ENCODE measurements at places on chromosomes 1 and 21. TPM values are rescaled to one million over a fixed set of nuclear protein-coding genes. Genes with fewer than 3 reads are reported as not detected.

- DNase-seq, result no peak
Observed at GRCh38 chr1:170592591-170593111, 60.7 kb downstream of the GORAB start.

EDN2 gene
- total RNA-seq, result not detected

DNA sequence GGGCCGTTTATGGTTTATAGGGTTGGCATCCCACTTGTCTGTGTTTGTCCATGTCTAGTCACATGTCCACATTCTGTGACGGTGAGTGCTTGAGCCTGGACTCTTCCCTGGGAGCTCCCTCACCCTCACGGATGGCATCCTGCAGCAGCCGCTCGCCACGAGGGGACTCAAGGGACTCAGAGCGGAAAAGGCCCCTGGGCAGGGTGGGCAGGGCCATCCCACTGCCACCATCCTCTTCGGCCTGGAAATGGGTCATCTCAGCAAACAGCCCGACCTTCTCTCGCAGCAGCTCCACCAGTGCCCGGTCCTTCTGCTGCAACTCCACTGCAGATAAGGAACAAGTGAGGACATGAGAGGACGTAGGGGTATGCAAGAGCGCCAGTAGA is 11.1 kb downstream of the RXFP4 start:
- no peak for DNase-seq

DNA sequence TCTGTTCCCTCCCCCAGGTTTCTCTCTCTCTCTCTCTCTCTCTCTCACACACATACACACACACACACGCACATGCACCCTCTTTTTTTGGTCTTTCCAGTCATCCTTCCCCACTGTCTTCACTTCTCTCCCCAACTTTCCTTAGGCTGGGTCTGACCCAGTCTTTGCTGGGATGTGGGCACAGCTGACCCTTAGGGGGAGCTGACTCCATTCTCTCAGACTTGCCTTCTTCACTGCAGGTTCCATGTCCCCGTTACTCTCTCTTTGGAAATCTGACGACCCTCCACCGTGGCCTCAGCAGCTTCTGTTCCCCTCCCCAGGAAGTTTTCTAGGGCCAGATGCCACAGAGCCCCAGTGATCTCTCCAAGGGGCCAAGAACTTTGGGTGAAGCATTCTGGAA is 2.1 kb downstream of the DISP3 start:
- no peak for DNase-seq

MYOM3 gene
- total RNA-seq, result 0.62 TPM

CYP2J2 gene
- total RNA-seq, result 0.58 TPM

FOXO6 gene
- total RNA-seq, result 2.8 TPM

DNA sequence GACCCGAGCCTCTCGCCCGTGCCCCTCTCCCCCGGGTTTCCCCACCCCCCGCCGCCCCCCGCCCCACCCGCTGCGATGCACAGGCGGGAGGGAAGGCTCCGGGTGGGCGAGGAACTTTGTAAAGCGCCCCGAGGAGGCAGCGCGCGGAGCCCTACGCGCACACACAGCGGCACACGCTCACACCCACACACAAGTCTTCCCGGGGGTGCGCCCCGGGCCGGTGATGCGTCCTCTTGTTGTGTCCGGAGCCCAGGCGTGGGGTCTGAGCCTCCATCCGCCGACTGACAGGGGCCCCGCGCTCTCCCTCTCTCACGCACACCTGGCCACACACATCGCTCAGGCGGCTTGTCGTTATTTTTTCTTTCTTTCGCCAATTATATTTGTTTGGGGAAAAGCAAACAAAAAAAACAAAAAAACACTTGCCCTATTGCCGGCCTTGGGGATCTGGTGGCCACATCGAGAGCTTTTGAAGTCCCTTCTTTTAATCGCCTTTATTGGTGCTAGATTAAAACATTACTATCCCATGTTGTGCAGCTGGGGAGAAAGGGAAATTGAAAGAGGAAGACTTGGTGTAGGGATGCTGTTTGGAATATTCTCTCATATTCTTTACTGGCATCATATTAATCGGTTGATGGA is 770 bp downstream of the NTNG1 start:
- peak; percentile 12 for DNase-seq

DNA sequence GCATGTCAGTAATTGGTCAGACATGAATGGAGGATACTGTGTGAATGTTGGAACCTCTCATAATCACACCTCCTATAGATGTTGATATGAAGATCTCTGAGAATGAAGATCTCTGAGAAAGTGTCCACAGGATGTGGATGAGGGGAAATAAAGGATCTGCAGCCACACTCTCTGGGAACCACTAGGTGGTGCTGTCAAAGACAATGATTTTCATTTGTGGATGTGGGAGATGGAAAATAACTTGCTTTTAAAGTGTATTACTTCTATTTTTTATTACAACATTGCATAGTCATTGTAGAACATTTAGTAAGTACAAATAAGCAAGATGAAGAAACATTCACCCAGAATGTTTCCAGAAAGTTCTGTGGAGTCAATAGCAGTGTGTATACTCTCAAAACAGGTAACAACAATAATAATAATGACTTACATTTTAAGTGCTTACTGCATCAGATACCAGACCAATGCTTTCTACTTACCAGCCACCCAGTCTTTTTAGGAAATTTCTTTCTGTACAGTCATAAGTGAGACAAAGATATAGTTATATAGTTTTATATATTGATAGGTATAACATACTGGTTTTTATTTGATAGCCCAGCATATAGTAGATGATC is 128.2 kb downstream of the ATG4C start:
- no peak for DNase-seq

URB2 gene
- total RNA-seq, result 16.2 TPM

DNA sequence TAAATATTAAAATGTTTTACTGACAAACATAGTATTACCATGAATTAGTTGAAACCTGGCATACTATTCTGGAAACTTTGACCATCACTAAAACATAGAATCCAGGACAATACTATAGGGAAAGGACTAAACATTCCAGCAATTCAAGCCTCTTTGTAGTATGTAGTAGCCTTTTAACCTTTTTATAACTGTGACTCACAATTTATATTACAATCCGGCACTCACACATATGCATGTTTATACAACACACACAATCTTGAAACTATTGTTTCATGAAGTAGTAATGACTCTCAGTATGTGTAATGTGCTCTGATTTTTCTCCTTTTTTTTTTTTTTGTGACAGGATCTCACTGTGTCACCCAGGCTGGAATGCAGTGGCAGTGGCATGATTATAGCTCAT is 64.3 kb downstream of the ANKRD13C start:
- no peak for DNase-seq

JTB gene
- total RNA-seq, result 75.0 TPM

DNA sequence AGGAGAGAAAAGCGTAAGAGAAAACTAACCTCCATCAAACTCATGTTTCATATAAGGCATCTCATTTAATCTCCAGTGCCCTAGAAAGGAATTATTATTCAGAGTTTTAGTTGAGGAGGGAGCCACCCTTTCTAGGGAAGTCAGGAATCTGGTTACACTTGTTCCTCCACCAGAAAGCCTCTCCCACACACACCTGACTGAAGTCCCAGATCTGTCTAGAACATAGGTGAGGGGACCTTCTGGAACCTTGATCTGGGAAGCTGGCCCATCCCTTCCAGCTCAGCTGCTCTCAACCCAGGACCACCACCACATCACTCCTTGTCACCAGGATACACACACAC is 1.9 kb upstream of the DENND2D start:
- no peak for DNase-seq

MAGI3 gene
- 23.6 TPM for total RNA-seq

ADCY10 gene
- 0.55 TPM for total RNA-seq

FCMR gene
- not detected for total RNA-seq

PTPRC gene
- not detected for total RNA-seq

S100A12 gene
- total RNA-seq, result not detected

- no peak for DNase-seq
Observed at GRCh38 chr1:221306239-221306638, 427.0 kb downstream of the HLX start.

- DNase-seq, result no peak
Observed at GRCh38 chr1:114342376-114342775, 168.6 kb downstream of the TRIM33 start.

SPSB1 gene
- 5.5 TPM for total RNA-seq

FCAMR gene
- total RNA-seq, result not detected

TRIM62 gene
- 7.4 TPM for total RNA-seq

DNA sequence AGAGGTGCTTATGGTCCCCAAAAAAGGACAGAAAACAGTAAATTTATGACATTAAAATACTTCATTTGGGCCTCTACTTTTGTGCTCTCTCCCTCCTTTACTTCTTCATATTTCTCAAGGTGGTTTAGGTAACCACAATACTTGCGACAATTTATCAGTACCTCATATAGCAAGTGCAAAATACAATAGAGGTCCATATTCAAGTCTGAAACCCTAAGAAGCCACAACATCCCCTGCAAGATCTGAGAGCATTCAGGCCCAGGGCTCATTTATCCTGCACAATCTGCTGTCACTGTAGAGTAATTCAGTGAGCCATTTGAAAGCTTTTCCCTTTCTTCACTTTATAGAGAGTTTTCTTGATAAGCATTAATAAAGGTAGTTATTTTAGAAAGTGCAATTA is 24.2 kb upstream of the ATP6V1G3 start:
- DNase-seq, result no peak

EPRS1 gene
- 103 TPM for total RNA-seq

PLA2G4A gene
- 1.00 TPM for total RNA-seq

GRCh38 chr1:209398313-209398991 is 185.1 kb upstream of the CAMK1G start:
- no peak for DNase-seq

IVL gene
- not detected for total RNA-seq
